ENCODE measurements at places on chromosomes 5 and 9.

- no peak for DNase-seq
Observed at GRCh38 chr5:107032629-107033028, 638.1 kb downstream of the EFNA5 start.

DNA sequence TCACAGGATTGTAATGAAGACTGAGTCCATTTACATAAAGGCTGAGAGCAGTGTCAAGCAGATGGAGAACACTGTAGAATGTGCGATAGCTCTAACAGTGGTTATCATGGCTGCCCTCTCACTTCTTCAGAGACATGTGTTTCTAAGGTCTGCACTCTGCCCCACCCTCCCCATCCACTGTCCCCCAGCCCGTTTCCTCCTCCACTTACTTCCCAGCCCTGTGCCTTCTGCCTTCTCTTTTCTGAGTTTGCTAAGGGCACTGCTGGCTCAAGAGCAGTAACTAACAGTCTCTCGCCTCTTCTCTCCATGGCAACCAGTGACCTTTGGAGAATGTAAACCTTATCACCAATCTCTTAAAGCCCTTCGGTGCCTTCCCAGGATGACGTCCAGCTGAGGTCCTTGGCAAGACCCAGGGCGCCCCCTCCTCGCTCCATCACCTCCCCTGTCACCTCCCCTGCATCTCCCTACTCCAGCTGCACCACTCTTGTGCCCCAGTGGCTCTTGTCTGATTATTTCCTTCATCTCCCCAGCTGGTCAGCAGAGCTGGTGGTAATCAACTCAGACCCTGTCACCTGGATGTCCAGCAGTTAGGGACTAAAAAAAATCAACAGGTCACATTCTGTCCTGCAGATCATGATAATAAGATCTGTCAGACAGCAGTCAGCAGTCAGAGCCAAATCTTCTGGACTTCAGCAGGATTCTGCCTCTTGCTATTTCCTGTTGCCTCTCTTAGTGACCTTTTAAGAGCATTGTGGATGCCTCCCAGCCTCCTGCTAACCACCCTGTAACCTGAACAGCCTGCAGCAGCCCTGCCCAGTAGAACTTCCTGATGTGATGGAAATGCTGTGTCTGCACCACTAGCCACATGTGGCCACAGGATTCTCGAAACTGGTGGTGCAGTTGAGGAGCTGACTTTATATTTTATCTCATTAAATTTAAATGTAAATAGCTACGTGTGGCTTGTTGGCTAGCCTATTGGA is 9.0 kb downstream of the FXN start:
- DNase-seq: no peak

DNA sequence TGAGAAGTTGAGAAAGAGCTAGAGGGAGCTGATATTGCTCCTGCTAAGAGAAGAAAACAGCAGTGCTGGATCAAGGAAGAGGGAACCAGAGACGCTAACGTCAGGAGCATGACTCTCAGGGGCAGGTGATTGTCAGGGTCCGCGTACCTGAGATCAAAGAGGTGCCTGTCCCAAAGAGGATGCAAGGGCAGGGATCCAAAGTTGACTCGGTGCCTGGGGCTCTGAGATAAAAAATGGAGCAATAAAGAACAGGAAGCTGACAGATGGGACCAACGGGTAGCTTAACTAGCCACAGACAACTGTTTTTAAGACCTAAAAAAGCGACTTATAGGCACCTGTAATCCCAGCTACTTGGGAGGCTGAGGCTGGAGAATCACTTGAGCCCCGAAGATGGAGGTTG is 517.8 kb downstream of the IRX1 start:
- no peak for DNase-seq

DNA sequence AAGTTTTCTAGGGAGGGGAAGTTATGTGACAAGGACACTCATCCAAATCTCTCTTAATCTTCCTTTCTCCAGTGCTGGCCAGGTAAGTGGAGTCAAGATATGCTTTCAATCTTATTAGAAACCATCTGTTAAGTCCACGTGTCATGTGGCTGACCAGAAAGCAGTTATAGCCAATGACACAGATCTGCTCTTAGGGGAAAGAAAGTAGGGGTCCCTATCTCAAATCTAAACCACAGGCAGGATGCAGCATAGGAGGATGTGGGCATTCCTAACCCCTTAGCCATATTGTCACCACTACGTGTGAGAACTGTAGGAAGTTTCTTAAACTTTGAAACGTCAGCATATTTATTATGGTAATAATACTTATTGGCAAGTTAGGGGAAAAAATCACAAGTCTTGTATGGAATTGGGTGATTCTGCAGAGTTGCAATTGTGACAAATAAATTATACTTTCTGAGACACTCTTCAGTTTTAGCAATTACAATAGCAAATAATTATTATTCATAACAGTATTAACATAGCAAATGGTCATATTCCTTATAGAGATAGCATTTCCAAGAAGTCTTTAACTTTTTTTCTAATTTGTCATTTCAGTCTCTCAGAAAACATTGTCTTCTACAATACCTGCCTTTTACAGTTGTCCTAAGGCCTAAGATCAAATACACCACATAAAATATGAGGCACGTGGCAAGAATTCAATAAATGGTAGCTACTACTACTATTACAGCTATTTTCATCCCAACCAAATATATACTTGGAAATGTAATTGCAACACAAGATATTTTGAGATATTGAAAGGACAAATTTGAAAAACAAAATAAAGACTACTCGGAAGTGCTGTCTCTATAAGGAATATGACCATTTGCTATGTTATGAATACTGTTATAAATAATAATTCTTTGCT is 236.9 kb downstream of the PDE4D start:
- no peak for DNase-seq

- DNase-seq: no peak
Observed at GRCh38 chr9:136667214-136667939, 4.7 kb downstream of the EGFL7 start.

GRCh38 chr5:100796851-100797250 is 106.2 kb downstream of the ST8SIA4 start:
- no peak for DNase-seq

- no peak for DNase-seq
Observed at GRCh38 chr9:116493183-116493860, 193.8 kb upstream of the TRIM32 start.

GRCh38 chr5:50749181-50749580 is 82.7 kb downstream of the PARP8 start:
- no peak for DNase-seq

DNA sequence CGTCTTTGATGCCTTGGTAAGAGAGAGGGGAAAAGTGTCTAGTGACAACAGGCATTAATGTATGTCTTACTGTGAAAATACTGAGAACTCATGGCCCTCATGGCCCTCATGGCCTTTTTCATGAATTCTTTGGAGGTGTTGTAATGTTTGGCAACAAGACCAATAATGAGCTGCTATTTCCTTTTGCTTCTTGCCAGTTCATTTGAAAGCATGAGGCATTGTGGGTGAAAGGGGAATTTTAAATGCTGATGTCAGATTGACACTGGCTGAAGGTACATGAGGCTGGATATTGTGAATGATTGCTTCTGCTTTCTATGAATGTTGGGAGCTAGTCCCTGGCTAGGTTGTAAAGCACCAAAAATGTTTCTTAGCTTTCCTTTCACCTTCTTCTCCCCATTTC is 79.2 kb downstream of the DOCK2 start:
- no peak for DNase-seq

DNA sequence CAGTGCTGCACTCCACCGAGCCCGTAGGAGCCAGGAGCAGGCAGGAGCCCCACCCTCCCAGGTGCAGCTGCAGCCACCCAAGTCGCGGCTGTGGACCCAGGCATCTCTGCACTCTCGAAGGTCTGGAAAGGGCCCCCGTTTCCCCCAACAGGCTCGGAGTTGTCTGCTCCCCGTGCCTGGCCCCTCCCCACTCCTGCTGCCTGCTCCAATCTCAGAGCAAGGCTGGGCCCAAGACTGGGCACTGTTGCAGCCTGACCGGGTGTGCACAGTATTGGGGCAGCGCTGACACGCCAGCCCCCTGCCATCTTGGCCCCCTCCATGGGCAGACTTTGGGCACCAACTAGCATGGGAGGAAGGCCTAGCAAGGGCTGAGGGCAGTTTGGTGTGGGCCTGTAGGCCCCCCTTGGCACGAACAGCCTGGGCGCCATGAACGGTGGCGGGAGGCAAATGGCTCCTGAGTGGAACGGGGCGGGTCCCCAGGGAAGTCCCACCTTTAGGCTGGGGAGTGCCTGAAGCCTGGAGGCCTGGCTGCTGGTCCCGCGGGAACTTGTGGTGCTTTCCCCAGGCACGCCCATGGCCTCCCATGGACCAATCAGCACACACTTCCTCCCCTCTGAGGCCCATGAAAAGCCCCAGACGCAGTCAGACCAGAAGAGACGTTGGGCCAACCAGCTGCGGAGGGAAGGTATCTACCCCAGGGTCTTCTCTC is 60.4 kb downstream of the PSAT1 start:
- DNase-seq: no peak

DNA sequence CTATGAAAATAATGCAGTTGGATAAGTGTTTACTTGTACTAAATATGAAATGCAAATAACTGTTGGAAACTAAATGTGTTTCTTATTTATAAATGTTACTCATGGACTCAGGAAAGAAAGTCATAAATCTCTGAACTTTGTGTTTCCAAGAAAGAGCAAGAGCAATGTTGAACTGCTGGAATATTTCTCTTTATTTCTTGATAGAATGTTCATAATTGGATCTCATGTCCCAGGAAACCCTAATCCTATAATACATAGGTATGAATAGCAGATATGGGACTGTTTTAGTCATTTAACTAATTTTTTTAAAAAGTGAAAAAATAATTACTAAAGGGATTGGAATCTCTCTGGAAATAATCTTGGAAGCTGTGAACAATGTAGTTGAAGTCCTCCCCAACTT is 245.0 kb upstream of the ACTBL2 start:
- no peak for DNase-seq

DNA sequence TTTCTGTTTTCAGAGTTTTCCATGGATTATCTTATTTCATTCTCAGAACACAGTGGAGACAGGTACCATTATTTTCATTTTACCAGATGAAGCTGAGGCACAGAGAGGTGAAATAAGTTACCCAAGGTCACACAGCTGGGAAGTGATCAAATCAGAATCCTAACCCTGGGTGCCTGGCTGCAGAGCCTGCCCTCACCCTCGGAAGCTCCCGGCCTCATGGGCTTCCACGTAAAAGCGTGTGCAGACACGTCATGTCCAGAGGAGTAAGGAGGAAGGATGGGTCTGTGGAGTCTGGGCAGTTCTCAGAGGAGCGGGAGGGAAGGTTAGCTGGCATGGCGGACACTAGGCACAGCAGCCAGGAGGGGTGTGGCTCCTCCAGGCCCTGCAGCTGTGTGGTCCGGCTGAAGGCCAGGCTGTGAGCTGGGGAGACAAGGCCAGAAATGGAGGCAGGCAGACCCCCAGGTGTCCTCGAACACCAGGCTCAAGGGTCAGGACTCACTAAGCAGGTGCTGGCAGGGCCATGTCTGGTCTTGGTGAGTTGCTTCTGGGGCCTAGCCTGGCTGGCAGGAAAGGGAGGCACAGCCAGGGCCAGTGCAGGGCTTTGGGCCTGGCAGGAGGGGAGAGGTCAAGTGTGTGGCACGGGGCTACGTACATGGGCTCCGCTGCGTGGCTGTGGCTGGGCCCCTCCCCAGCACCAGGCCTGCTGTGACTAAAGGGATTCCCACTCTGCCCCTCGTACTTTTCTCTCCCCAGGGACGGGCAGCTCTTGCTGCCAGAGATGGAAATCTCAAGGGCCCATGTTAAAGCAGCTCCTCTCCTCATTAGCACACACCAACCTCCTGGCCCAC is 5.6 kb downstream of the TBC1D9B start:
- no peak for DNase-seq

GRCh38 chr9:36037549-36038122 is 923 bp downstream of the RECK start:
- DNase-seq: no peak

DNA sequence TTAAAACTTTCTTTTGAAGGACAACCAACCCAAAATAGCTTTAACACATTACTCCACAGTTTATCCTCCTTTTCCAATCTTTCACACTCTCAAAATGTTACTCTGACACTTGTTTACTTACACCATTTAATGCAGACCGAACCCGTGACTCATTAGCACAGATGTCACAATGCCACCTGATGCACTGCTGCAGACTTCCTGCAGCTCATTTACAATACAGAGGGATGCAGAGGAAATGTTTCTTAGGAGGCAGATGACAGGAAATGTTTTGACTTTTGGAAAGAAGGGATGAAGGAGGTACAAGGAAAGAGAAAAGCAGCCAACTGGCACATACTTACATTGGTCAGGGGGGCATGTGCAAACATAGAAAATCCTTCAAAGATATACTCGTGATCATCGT is 39.0 kb downstream of the DROSHA start:
- DNase-seq: no peak

GRCh38 chr9:81801190-81801589 is 111.8 kb upstream of the TLE1 start:
- no peak for DNase-seq

DNA sequence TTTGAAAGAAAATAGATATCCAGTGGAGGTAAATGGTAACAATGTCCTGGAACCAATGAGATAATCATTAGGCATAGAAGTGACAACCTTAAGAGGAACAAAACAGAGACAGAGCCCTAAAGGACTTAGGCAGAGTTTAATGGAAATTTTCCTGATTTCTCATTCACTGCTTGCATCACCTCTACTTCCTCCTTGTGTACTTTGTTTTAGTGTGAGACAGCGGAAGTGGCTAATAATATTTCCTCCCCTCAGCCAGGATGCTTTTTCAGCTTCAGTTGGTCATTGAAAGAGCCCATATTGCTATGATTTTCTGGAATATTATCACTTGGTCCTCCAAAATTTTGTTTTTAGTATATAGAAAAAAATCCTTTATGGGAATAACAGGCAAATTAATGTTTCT is 153.4 kb upstream of the MPDZ start:
- DNase-seq: no peak

- no peak for DNase-seq
Observed at GRCh38 chr5:1934801-1935429, 52.2 kb upstream of the IRX4 start.

DNA sequence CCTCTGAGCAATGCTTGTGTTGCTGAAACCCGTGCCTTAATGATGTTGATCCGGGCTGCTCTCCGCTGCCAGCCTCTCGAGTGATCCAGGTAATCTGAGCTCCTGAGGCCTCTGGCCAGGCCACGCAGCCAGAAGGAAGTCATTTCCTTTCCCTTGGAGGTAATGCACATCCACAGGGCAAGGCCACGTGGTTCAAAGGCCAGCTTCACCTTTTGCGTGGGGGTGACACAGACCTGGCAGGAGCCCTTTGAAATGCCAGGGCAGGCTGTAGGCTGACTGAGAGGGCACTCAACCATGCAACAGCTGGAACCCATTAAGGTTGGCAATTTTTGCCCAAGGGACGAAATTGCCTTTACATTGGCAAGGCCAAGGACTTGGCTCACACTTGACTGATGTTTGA is 80.4 kb downstream of the LIX1 start:
- DNase-seq: no peak

GRCh38 chr5:9265441-9266287 is 280.2 kb downstream of the SEMA5A start:
- no peak for DNase-seq

Measured in stimulated activated CD8-positive, alpha-beta memory T cell treated with anti-CD3 and anti-CD28 coated beads, Interleukin-7, amount 100 ng/mL, for 1 hour (primary cell).